ENCODE measurements at places on chromosomes 11 and 22. TPM values are rescaled to one million over a fixed set of nuclear protein-coding genes. Genes with fewer than 3 reads are reported as not detected.

The CLCF1 gene
- total RNA-seq, result 7.8 TPM

The AGBL2 gene
- total RNA-seq, result 0.34 TPM

The SPON1 gene
- total RNA-seq, result 0.05 TPM

The CELSR1 gene
- 16.0 TPM for total RNA-seq

The TMEM25 gene
- total RNA-seq, result 36.2 TPM

The CSTPP1 gene
- total RNA-seq, result 37.1 TPM

The CEND1 gene
- total RNA-seq, result 0.27 TPM

DNA sequence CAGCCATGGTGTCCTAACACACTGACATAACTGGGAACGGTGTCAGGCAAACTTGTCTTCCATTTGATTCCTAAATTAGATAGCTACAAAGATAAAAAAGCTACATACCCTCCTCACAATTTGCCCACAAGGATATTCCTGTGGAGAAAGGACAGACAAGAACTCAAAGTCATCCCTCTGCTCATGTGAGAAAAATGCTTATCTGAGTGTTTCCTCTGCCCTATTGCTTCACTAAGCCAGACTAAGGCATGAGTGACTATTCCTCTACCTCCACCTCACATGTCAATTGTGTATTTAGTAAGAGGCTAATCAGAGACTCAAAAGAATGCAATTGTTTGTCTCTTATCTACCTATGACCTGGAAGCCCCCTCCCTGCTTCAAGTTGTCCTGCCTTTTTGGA, 247.7 kb downstream of the DDX10 start:
- DNase-seq, result no peak

GRCh38 chr22:42673898-42674401, 24.8 kb upstream of the CYB5R3 start:
- DNase-seq, result no peak

GRCh38 chr11:78961937-78962701, 387.5 kb upstream of the NARS2 start:
- DNase-seq, result no peak

DNA sequence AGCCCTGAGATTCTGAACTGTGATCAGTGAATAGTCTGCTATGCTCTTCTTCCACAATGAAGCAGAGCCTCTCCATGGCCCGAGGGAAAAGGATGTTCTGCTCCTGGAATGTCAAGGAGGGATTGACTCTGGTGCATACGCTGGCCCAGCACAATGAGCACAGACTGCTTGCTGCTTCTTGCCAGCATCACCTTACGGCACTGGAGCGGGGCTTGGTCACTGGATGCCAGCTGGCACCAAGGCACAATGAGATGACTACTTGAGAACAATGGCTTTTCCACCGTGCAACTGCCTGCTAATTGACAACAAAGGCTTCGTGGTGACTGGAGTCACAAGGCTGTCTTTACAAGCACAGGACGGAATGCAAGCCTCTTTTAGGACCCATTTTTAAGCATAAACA, 139.2 kb downstream of the DSCAML1 start:
- DNase-seq, result no peak

- DNase-seq, result no peak
Observed at GRCh38 chr11:46438211-46438610, 46.6 kb upstream of the CHRM4 start.

- DNase-seq, result no peak
Observed at GRCh38 chr11:95305705-95306104, 74.7 kb upstream of the SESN3 start.

- no peak for DNase-seq
Observed at GRCh38 chr22:23513133-23513532, 67.0 kb downstream of the IGLL1 start.

- DNase-seq, result no peak
Observed at GRCh38 chr11:102957953-102958352, 2.4 kb upstream of the MMP13 start.

DNA sequence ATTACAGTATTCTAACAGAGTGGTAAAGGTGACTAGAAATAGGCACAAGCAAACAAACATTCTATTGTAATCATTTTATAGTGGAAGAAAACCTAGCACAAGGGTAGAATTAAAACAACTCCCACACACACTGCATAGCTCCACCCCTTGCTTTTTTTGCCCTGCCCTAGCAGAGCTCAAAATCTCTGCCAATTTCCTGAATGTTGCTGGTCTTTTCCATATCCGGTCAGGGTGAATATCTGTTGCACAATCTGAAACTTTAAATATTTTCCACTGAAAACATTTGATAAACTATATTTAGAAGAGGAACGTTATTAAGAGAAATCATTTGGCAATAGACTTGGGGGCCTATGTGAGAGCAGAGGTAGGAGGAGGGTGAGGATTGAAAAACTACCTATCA, 2.7 kb downstream of the SPA17 start:
- no peak for DNase-seq

DNA sequence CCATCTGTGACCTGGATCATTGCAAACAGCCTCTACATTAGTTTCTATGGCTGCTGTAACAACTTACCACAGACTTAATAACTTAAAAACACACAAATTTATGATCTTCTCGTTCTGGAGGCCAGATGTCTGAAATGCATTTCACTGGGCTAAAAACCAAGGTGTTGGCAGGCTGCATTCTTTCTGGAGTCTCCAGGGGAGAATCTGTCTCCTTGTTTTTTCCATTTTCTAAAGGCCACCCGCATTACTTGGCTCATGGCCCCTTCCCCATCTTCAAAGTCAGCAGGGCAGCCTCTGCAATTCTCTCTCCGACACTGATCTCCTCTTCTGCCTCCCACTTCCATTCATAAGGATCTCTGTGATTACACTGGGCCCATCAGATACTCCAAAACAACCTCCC, 11.6 kb downstream of the SCGB1A1 start:
- no peak for DNase-seq

DNA sequence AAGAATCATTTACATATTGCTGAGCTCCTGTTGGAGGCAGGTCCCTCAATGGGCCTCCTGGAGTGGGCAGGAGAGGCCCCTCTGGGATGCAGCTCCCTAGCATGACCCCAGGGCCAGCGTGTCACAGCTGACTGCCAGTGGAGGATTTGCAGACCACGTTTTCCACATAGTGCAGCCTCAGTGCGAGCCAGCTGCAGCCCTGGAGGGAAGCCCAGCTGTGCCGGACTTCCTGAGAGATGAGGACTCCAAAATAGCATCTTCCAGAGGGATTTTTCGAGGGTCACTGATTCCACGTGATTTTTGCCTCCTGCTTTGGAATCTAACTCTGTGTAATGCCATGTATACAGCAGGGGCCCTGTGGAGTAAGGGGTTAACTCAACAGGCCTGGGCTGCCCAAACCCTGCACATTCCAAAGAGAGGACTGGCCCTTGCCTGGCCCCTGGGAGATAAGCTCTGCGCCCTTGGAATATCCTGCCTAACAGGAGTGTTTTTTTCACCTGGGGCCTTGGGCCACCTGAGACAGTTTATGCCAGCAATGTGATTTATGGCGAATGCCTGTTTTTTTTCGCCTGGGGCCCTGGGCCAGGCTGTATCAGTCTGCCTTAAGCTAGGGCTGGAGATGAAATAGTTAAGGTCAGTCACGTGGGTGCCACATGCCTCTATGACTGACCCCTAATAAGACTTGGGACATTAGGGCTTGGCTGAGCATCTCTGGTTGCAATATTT, 47.4 kb downstream of the RPS6KA4 start:
- no peak for DNase-seq

GRCh38 chr11:45906096-45906682, 882 bp downstream of the FREY1 start:
- DNase-seq, result no peak

DNA sequence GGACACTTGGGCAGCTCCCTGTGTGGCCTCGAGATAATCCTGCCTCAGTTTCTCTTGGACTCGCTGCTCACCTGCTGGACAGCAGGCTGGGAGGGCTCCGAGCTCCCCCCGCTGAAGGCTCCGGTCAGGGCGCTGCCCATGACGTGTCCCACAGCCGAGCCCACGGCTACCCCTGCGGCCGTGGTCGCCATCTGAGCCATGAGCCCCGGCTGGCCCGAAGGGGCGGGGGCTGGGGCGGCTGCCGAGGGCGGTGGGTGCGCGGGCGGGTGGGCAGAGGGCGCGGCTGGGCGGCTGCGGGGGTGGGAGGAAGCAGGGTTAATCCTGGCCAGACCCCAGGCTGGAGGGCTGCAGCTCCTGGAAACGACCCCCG, 484 bp downstream of the CHCHD10 start:
- no peak for DNase-seq

GRCh38 chr11:94604482-94604881, 37.3 kb downstream of the PIWIL4 start:
- DNase-seq, result no peak

DNA sequence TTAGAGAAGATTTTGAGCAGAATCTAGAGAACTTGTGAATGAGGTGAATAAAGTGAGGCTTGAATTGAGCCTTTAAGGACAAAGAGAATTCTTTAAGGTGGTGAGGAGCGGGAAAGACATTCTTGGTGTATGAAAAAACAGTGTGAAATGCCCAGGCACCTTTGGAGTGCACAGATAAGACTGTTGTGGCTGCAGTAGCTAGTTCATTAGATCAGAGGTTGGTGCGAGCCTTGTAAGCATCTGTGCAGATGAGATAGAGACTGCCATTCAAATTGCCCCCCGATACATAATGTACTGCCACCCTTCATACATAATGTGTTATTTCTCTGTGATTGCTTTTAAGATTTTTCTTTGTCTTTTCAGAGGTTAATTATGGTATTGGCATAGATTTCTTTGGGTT, 31.3 kb downstream of the ATXN10 start:
- DNase-seq, result no peak

DNA sequence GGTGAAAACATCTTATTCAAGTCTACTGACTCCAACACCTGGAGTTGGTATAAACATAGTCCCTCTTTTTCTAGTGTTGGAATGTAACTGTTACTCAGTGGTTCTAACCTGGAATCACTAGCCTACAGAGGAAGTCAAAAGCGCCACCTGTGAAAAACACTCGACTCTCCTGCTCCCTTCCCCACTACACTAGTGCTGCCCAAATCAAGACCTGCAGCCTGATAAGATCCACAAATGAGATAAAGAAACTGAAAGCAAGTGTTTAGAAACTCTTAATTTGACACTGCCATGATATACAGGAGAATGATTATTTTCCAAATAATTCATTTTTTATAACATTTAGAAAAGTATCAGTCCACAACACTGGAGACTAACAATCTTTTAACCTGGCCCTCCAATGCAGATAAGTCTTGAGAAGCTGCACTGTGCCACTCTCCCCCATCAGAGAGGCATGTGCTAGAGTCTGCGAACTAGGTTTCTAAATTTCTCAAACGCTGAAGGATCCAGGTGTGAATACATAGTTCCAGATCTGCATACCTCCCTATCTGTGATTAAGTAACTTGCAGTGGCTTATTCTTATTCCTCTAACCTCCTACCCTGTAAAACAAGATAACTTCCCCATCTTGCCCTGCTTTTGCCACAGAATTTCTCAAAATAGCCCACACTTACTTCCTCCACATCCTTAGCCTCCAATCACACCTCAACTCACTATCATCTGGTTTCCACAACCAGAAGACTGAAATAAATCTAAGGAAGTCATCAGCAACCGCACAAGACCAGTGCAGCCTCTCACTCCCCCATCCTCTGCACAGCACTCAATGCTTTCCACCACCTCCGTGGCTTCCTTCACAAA, 88.1 kb downstream of the RRAS2 start:
- no peak for DNase-seq

DNA sequence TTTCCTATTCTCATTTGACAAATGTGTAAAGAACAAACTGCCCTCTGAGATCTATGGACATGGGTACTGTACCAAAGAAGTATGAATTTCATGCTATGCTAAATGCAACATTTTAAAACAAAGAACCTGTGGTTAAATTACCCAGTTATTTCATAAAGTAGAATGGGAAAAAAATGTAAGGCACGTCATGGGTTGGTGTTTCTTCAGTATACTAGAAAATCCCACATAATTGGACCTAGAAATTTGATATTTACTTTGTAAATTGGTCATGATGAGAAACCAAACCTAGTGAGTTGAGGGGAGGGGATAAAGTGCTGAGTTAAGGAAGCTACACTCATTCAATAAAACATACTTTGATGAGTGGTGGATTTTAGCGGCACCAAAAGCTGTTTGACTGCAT, 104.1 kb downstream of the ALX4 start:
- DNase-seq, result no peak

GRCh38 chr11:35529971-35530495, 4.6 kb upstream of the PAMR1 start:
- no peak for DNase-seq

Data from osteocyte (in vitro differentiated cells).